ENCODE measurements at places on chromosomes 13 and 19. TPM values are rescaled to one million over a fixed set of nuclear protein-coding genes. Genes with fewer than 3 reads are reported as not detected.

GRCh38 chr19:1155352-1156304 is 18.4 kb downstream of the SBNO2 start:
- no peak for DNase-seq
- H3K36me3 ChIP-seq: no peaks in the 10 kb centered on the region
- peak overlapping the region; percentile 68 for H3K27ac ChIP-seq
- peaks cover 48% of the 10 kb centered on the region for H3K4me1 ChIP-seq
- peak overlapping the region; percentile 34 for H3K4me3 ChIP-seq

DNA sequence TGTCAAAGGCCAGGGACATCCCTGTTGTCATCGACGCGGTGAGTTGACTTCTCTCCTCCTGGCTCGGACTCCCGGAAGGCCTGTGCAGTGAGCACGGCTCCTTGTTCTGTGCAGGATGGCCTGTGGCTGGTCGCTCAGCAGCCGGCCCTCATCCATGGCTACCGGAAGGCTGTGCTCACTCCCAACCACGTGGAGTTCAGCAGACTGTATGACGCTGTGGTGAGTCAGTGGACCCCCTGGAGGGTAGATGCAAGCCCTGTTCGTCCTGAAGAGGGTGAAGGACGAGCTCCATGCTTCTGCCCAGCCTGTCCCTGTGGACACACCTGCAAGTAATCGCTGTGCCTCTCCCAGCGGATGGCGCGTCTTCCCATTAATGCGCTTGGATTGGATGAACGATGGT is 19.2 kb downstream of the NAXD start:
- H3K27ac ChIP-seq: no peak overlapping the region
- DNase-seq: no peak
- H3K27me3 ChIP-seq: no peaks in the 10 kb centered on the region
- no peaks in the 10 kb centered on the region for H3K4me1 ChIP-seq

DNA sequence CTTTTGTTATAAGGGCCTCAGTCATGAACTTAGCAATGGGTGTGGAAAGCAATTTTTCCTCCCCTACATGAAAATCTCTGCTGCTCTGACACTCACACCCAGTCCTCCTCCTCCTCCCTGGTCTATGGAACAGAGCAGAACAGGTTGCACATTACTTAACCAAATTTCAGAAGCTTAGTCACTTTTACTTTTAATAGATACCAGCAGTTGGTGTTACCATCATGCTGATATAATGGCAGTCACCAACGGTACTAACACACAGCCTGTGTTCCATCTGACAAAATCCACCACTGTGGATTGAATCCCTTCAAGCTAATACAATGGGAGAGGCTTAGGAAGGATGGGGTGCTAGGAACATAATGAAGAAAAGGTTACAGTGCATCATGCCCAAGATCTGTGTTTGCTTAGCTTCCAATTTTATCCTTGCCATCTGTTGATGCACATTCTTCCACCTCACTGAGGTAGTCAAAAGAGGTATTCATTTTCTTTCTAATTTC is 9.8 kb downstream of the TPT1 start:
- no peaks in the 10 kb centered on the region for H3K27me3 ChIP-seq
- no peak overlapping the region for H3K4me3 ChIP-seq
- DNase-seq: no peak
- peaks cover 8% of the 10 kb centered on the region for H3K36me3 ChIP-seq

- no peaks in the 10 kb centered on the region for H3K27me3 ChIP-seq
- H3K27ac ChIP-seq: no peak overlapping the region
- H3K36me3 ChIP-seq: no peaks in the 10 kb centered on the region
- no peak overlapping the region for H3K4me3 ChIP-seq
- H3K4me1 ChIP-seq: no peaks in the 10 kb centered on the region
- DNase-seq: no peak
Observed at GRCh38 chr19:46065486-46066071, 24.8 kb upstream of the IGFL4 start.

GRCh38 chr13:40484974-40485373 is 181.5 kb downstream of the FOXO1 start:
- no peaks in the 10 kb centered on the region for H3K36me3 ChIP-seq
- DNase-seq: no peak
- H3K27ac ChIP-seq: no peak overlapping the region
- peaks cover 23% of the 10 kb centered on the region for H3K4me1 ChIP-seq
- H3K4me3 ChIP-seq: no peak overlapping the region
- H3K27me3 ChIP-seq: no peaks in the 10 kb centered on the region

GRCh38 chr13:77544355-77544754 is 8.8 kb downstream of the SCEL start:
- no peaks in the 10 kb centered on the region for H3K36me3 ChIP-seq
- H3K4me3 ChIP-seq: no peak overlapping the region
- H3K27me3 ChIP-seq: no peaks in the 10 kb centered on the region
- H3K27ac ChIP-seq: no peak overlapping the region
- DNase-seq: peak; percentile 84
- no peaks in the 10 kb centered on the region for H3K4me1 ChIP-seq

- no peak overlapping the region for H3K27ac ChIP-seq
- H3K4me1 ChIP-seq: no peaks in the 10 kb centered on the region
- H3K27me3 ChIP-seq: no peaks in the 10 kb centered on the region
- H3K36me3 ChIP-seq: peaks cover 87% of the 10 kb centered on the region
- DNase-seq: no peak
- no peak overlapping the region for H3K4me3 ChIP-seq
Observed at GRCh38 chr19:40585241-40585981, 8.7 kb downstream of the SHKBP1 start.

ELSPBP1 gene
- not detected for total RNA-seq

DNA sequence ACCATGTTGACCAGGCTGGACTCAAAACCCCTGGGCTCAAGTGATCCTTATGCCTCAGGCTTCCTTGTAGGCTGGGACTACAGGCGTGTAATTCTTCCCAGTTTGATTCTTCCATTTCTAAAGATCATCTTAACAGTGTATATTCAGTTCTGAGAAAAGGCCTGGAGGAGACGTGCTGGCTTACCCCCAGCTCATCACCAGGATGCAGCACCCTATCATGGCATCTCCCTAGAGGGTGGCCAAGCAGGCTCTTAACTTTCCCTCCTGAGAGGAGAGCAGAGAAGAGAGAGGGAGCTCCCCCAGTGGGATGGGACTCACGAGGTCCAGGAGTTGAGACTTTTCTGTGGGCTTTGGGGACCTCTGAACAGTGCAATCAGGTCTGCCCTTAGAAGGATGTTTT is 2.1 kb upstream of the TUBA3C start:
- no peak overlapping the region for H3K4me3 ChIP-seq
- no peak for DNase-seq

DNA sequence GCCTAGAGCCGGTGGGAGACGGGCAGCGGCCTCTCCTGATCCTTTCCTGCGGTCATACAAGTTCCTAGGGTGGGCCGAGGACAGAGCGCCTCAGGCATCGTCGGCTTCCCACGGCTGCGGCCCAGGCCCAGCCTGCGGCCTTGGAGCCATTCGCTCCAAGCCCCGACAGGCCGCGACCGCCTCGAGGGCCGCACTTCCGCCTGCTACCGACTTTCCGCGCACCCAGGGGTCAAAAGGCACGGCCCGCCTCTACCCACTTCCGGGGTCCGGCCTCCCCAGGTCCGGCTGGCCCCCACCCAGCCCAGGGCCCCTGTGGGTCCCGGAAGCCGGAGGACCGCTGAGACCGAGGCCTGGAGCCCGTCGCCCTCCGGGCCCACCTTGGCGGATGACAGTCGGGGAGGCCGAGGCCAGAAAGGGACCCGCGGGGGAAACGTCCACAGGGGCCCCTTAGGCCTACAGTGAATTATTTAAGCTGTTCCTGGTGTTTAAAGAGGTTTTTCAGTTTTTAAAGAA is 16.2 kb downstream of the ZIC2 start:
- H3K4me1 ChIP-seq: no peaks in the 10 kb centered on the region
- no peak overlapping the region for H3K27ac ChIP-seq
- H3K36me3 ChIP-seq: no peaks in the 10 kb centered on the region
- no peak overlapping the region for H3K4me3 ChIP-seq
- peaks cover 94% of the 10 kb centered on the region for H3K27me3 ChIP-seq

IL11 gene
- not detected for total RNA-seq

DNA sequence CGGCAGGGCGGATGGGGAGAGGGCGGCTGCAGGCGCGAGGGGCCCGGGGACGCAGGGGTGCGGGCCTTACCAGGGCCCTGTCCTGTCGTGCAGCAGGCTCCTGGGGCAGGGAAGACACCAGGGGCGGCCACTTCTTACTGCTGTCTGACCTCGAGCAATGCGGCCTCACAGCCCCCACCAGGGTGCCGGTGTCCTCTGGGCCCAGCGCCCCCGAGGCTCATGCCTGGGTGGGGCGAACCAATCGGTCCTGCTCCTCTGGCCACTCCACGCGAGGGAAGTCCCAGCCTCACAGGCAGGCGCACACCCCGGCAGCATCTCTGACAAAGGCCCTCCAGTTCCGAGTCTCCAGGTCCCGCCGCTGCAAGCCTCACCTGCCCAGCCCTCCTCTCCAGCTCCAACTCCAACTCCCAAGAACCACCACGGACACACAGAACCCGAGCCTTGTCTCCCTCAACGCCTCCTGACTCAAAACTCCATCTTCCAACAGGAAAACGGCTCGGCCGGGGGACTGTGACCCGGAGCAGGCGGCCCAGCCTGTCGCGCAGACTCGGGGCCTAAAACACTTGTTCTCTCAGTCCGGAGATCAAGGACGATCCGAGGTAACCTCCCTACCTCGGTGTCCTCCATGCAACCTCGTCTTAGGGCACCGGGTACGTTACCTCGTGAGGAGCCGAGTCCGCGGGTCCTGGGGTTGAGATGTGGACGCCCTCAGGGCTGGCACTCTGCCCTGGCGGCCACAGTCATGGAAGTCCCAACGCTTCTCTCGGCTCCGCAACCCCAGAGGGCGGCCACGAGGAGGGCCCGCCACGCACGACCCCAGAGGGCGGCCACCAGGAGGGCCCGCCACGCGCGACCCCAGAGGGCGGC is 6.5 kb downstream of the FGF22 start:
- no peaks in the 10 kb centered on the region for H3K27me3 ChIP-seq
- no peak overlapping the region for H3K27ac ChIP-seq
- no peak for DNase-seq
- H3K4me1 ChIP-seq: no peaks in the 10 kb centered on the region

DNA sequence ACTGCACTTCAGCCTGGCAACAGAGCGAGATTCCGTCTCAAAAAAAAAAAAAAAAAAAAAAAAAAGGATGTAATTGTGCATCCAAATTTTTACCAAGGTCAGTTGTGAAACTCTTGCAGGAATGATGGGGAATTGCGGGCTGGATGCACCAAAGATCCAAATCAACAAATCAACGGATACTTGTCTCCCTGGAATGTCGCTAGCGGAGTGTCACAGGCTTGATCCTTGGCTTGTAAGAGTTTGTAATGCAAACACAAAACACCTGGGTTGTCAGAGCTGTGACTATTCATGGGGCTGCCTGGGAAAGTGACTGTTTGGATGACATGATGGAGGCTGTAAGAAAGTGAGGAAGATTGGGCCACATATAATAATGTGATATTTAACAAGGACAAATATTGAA is 4.2 kb downstream of the KANK3 start:
- peaks cover 9% of the 10 kb centered on the region for H3K36me3 ChIP-seq
- no peak overlapping the region for H3K27ac ChIP-seq
- peaks cover 21% of the 10 kb centered on the region for H3K27me3 ChIP-seq
- H3K4me1 ChIP-seq: peaks cover 65% of the 10 kb centered on the region

LGALS14 gene
- total RNA-seq: not detected

DNA sequence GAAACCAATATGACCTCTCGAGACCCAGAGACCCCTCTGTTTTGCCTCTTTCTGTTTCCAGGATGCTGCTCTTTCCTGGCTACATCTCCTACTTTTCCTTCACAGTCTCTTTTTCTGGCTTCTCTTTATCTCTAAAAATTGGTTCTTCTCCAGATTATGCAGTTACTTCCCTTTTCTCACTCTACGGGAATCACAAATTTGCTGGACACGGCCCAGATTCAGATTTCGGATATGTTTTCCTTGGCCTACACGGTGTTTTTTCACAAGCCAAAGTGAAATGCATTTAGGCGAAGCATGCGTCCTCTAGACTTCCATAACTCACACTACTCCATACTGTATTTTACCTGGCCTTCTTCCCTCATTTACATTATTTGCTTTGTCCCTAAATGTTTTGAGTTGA is 214.7 kb upstream of the MIR17HG start:
- no peak overlapping the region for H3K4me3 ChIP-seq
- H3K27me3 ChIP-seq: no peaks in the 10 kb centered on the region
- no peak overlapping the region for H3K27ac ChIP-seq
- no peaks in the 10 kb centered on the region for H3K4me1 ChIP-seq
- no peaks in the 10 kb centered on the region for H3K36me3 ChIP-seq

DNA sequence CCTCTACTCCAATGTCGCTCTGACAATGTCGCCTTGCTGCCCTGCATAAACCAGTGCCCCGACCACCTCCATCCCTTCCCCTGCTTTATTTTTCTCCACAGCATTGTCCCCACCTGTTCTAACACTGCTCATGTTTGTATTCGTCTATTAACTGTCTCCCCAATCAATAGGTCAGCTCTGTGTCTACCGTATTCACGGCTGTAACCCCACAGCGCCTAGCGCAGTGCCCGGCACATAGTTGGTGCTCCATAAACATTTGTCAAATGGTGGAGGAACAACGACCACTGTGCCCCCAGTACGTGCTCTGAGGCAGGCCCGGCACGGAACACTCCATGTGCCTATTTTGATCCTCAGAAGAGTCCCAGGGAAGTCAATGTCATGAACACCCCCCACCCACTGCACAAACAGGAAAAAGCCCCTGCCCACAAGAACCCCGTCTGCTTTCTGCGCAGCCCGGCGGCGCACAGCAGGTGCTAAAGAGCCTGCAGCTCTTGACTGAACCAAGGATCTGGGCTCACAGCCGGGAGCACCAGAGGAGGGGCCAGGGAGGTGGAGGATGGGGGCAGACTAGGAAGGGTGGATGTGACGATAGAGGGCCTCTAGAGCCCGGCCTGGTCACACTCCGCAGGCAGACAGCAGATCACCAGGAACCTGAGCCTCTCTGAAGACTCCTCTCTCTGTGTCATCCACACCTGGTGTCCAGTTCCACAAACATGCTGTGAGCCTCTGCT is 1.8 kb upstream of the CEACAM16 start:
- H3K4me3 ChIP-seq: no peak overlapping the region
- H3K27ac ChIP-seq: no peak overlapping the region
- H3K4me1 ChIP-seq: peaks cover 13% of the 10 kb centered on the region
- no peak for DNase-seq

WTIP gene
- 22.4 TPM for total RNA-seq

GRCh38 chr13:93727211-93728141 is 500.9 kb downstream of the GPC6 start:
- H3K36me3 ChIP-seq: no peaks in the 10 kb centered on the region
- H3K27me3 ChIP-seq: no peaks in the 10 kb centered on the region
- DNase-seq: no peak
- no peak overlapping the region for H3K27ac ChIP-seq
- no peak overlapping the region for H3K4me3 ChIP-seq
- H3K4me1 ChIP-seq: no peaks in the 10 kb centered on the region

- H3K27me3 ChIP-seq: no peaks in the 10 kb centered on the region
- no peak for DNase-seq
- peaks cover 11% of the 10 kb centered on the region for H3K36me3 ChIP-seq
- peaks cover 17% of the 10 kb centered on the region for H3K4me1 ChIP-seq
Observed at GRCh38 chr19:49592486-49593232, 1.7 kb downstream of the PRR12 start.

ZNF460 gene
- total RNA-seq: 43.5 TPM

DNA sequence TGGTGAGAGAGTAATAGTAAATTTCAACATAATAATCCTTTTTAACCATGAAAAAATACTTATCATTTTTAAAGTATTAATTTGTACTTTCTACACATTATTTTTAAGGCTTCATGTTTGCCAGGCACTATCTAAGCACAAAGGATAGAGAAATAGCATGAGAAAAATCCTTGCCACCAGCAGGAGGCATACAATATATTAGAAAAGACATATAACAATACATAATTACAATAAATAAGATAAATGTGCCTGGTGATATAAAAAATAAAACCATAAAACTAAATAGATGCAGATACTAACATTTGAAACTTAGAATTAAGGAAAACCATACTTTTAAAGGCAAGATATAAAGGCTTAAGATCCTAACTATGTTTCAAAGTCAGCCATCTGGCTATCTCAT is 1256.4 kb downstream of the DIAPH3 start:
- DNase-seq: no peak
- peaks cover 6% of the 10 kb centered on the region for H3K4me1 ChIP-seq
- no peak overlapping the region for H3K27ac ChIP-seq
- H3K27me3 ChIP-seq: no peaks in the 10 kb centered on the region

TMEM59L gene
- total RNA-seq: 1.3 TPM

Data from heart right ventricle (tissue), 16 donors.